ENCODE measurements at places on chromosomes 7 and 10.

DNA sequence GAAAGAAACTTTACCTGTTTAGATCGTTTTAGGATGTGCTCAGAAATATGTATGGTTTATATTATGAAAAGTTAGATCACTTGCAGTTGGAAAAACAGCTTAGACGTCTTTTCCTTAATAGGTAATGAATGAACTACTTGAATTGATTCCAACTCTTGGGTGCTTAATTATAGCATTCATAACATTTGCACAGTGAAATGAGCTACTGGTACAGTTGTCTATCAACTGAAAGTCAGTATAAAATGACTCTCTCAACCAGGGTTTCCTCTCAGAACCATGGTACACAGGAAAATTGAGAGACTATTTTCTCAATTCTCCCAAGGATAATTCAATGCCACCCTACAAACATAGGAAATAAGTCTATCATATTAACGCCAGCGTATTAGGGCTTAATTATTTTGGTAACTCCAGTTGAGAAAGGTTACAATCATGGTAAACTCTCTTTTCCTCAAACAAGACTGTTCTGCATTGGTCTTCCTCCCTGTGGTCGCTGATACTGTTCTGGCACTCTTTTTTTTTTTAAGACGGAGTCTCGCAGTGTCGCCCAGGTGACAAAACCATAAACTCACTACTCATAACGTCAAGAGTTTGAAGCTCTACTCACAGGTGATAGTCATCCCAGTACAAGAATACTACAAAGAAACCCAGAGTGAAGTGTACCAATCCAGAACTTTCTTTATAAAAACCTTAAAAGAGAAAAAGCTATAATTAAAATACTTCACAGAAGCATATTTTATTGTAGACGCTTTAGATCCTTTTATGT is 2.0 kb downstream of the ANLN start:
- DNase-seq = no peak

DNA sequence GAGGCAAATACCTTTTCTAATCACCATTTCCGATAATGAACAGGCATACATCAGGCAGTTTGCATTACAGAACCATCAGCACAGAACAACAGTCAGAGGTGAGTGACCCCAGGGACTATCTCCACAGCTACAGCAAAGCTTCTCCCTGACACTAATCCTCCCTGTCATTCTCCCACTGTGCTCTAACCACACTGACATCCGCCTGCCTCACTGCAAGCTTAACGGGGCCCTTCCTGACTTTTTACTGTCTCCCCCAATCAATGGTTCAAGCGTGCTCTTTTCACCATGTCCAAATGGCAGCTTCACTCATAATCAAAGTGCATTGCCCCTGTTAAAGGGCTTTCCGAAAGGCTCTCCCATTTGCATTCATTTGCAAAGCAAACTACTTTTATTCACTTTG is 196.3 kb downstream of the DNAJC1 start:
- no peak for DNase-seq

GRCh38 chr7:102404005-102404861 is 8.1 kb downstream of the PRKRIP1 start:
- DNase-seq = no peak

DNA sequence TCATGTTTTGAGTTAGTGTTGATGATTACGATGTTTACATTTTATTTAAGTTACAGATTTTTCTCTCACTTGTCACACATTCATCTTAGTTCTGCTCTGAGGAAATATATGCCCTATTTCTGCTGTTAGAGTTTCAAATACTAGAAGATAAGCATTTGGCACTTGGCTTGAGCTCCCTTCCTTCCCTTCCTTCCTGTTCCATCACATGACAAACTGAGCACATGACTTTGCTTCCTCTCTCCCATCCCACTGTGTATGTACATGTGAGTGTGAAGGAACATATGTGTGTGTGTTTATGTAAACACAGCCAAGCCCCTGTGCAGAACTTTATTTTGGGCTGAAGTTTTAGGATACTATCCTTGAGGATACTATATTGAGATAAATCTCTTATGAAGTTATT is 795.9 kb upstream of the IGFBP3 start:
- no peak for DNase-seq

DNA sequence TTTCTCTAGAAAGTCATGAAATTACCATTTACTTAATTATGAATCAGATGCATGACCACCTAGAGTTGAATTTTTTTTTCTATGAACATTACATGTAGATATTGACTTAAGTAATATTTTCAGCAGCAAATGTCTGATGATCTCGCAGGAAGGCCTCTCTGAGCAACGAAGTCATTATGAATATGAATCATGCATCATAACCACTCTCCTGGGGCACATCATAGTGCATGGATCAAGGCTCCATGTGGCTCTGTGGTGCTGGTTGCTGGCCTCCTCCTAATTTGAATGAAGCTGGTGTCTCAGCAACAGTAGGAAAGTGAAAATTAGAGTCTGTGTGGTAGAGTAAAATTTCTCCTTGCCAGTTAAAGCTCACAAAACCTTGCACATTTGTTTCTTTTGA is 121.4 kb upstream of the INHBA start:
- no peak for DNase-seq

- DNase-seq = no peak
Measured at GRCh38 chr7:137804836-137805235, 41.9 kb downstream of the DGKI start.

- DNase-seq = no peak
Measured at GRCh38 chr10:33196710-33197491, 137.6 kb downstream of the NRP1 start.

DNA sequence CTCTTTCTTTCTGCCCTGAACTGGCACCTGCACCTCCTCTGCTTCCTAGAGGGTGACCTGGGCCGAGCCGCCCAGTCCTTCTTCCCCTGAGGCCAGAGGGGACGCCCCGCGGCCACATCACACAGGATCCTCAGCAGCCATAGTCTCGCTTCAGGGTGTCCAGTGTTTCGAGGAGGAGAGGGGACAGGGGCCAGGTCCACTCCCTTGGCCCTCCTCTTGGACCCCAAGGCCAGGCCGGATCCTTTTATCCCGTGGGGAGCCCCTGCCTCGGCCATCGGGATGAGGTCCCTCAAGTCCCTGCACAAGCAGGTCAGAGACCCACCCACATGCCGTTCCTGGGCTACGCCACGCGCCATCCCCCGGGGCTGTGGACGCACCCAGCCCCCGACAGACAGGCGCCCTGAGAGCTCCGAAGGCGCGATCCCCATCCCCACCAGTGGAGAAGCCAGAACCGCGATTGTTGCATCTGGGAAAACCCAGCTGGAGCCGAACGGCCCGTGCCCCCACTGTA is 3.6 kb downstream of the BHLHA15 start:
- DNase-seq = no peak

DNA sequence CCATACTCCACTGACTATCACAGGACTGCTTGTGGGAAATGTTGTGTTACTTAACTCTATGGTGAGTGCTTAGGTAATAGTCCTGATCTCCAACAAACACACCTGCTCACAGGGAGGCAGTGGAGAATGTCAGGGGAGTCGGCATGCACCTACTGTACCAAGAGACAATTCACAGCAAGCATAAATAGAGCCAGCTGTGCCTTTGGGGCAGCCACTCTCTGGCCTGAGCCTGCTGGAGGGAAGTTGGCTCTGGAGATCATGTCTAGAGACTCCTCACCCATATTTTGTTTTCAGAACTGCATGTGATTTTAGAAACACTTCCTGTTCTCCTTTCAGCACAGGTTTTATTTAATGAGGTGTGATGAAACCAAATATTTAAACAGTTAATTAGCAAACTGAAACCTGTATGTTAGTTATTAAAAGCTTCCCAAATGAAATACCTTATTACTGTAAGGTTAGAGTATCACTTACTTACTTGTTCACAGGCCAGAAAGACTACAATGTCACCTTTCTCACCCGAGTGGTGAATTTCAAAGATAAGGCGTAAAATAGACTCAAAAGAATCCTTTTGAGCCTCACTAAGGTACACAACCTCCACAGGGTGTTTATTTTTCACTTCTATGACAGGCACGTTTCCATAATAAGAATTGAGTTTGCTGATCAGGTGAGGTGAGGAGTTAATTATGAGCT is 21.8 kb downstream of the DHX32 start:
- DNase-seq = no peak

DNA sequence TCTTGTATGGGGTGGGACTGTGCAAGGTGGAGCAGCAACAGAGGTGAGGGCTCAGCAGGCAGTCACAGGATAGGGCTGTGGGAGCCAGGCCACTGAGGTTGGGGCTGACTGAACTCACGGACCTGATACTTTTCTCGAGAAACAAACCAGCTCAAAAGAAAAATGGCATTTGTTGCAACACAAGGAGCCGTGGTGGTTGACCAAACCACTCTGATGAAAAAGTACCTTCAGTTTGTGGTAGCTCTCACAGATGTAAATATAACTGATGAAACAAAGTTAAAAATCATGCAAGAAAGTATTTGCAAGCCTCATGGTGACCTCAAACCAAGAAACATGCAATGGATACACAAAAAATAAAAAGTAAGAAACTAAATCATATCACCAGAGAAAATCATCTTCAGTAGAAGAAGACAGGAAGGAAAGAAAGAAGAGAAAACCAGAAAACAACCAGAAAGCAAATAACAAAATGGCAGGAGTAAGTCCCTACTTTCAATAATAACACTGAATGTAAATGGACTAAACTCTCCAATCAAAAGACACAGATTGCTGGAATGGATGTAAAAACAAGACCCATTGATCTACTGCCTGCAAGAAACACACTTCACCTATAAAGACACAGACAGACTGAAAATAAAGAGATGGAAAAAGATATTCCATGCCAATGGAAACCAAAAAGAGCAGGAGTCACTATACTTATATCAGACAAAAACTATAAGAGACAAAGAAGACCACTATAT is 48.9 kb upstream of the DUSP5 start:
- DNase-seq = no peak

- no peak for DNase-seq
Measured at GRCh38 chr10:85532773-85533172, 833.8 kb downstream of the GRID1 start.

GRCh38 chr10:6919077-6919476 is 339.0 kb upstream of the PRKCQ start:
- no peak for DNase-seq

DNA sequence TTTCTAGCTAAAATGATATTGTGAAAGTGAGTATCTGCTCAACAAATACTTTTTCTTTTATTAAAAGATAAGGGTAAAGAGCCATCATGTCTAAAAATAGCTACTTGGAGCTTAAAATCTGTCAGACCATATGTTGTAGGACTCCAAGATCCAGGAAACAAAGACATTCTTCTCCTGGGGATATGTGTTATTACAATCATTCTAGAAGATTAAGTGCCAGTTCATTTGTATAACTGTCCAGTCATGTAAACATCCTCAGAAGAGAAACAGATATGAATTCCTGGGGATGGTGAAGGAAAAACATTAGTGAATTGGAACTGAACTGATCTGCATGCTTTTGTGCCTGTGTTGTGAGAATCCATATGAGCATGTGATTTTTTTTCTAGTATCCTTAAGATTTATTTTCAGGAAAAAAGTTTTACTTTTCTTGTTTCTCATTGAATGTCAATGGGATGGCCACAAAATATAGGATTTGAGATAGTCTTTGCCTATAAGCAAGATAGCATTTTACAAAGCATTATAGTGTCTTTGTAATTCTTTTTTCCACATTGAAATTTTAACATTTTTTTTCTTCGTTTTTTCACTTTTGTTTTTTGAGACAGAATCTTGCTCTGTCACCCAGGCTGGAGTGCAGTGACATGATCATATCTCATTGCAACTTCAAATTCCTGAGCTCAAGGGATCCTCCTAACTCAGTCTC is 14.4 kb upstream of the MTERF1 start:
- DNase-seq = no peak

GRCh38 chr7:96636979-96637378 is 72.7 kb downstream of the SEM1 start:
- DNase-seq = no peak

- no peak for DNase-seq
Measured at GRCh38 chr10:101614663-101615524, 26.8 kb downstream of the DPCD start.

DNA sequence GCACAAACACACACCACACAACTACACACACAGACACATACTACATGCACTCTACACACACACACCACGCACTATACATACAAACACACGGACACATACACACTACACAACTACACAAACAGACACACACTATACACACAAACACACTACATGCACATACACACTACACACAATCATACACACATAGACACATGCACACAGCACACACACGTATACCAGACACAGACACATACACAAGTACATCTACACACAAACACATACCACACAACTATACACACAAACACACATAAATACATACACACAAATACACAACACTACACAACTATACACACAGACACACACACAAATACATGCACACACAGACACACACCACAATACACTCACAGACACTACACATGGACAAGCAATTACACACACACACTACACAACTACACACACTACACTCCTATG is 4.6 kb downstream of the GPR15LG start:
- DNase-seq = no peak

DNA sequence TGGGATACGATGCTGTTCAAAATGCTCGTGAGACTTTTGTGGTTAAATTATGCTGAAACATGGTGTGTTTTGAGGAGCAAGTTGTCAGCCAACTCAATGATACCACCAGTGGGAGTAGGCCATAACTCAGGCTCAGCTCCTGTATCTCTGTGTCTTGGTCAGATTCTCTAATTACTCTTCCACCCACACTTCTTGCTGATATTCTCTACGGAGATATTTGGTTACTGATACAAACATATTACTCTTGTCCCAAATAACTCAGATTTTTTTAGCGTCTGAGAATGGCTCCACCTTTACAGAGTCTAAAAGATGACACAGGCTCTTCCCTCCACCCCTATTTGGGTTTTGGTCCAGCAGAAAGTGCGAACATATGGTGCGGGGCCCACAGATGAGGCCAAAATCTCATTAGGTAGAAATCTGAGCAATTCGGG is 168.9 kb downstream of the PKD1L1 start:
- DNase-seq = no peak

DNA sequence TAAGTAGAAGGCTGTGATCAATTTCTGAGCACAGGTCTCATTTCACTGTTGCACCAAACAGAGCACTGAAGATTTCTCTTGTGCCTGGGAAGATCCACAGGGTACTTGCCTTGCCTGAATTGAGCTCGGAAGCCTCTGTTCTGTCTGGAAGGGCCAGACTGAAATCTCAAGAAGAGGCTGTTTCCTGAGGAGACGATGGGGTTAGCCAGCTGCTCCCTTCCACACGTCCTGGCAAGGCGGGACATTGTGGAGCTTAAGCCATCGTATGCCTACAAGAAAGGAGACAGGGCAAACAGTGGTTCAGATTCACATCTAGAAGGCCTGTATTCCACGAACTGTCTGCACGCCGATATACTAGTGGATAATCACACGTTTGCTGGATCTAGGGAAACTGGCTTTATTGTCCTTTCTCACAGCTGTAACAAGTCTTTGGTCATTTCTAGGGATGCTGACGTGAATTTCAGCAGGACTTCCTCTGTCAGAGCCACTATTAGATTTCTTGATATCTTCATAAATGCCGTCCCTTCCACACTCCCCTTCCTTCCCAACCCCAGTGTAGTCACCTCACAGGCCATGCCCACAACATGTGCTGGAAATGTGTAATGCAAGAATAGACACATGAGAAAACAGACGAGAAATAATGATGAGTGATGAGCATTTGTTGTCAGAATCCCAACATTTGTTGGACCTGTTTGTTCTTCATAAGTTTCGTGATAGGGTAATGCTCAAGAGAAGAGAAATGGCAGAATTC is 137.2 kb upstream of the RSU1 start:
- no peak for DNase-seq

Measured in T-cell (primary cell).